ENCODE measurements at places on chromosomes 5 and 9.
A peak's percentile ranks its signal among the peaks of the same experiment; 100 is the strongest.

DNA sequence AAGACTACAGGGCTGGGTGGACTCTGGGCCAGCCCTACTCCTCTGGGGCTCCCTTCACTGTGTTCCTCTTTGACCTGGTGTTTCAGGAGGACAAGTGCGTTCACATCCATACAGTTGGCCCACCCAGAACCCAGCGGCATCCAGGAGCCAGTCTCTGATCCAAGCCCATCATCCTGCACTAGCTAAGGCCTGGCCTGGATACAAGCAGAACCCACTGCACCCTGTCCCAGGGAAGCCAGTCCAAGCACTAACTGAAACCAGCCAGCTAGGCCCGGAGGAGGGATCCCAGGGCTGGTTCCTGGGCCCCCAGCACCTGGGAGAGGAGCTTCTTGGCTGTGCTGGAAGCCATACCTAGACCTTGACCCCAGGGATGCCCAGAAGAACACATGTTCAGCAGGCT, 4.1 kb upstream of the GBGT1 start:
- no peak for DNase-seq

GRCh38 chr9:132078699-132079356, 839 bp downstream of the MED27 start:
- no peak for DNase-seq

GRCh38 chr5:138339091-138339456, 1.0 kb downstream of the FAM53C start:
- no peak for DNase-seq

DNA sequence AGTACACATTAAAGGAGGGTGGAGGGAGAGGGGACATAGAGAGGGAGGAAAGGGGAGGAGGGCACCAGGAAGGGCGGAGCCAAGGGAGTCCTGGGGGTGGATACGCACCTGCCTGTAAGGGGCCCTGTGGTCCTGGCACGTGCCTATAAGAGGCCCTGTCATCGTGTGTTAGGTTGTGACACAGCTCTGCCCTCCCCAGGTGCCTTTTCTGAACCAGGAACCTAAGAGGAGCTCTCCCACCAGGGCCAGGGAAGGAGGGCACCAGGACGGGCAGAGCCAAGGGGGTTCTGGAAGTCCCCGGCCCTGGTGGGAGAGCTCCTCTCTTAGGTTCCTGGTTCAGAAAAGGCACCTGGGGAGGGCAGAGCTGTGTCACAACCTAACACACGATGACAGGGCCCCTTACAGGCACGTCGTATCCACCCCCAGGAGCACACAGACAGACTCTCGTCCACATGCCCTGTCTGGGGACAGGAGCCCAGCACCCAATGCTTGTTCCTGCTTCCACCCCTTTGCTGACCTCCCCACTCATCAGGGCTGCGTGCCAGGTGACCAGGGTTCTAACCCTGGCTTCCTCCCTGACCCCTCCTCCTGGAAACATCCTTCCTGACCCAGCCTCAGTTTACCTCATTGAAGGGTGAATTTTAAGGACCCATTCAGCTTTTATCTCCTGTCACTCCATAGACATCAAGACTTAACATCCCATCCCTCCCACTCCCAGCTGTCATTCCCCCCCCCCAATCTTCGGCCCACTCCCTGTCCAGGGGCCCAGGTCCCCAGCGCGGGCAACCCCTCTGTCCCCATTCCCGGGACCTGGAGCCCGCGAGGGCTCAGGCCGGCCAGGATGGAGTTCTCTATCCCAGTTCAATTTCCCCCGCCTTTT, 12.9 kb upstream of the OLFM1 start:
- no peak for DNase-seq

DNA sequence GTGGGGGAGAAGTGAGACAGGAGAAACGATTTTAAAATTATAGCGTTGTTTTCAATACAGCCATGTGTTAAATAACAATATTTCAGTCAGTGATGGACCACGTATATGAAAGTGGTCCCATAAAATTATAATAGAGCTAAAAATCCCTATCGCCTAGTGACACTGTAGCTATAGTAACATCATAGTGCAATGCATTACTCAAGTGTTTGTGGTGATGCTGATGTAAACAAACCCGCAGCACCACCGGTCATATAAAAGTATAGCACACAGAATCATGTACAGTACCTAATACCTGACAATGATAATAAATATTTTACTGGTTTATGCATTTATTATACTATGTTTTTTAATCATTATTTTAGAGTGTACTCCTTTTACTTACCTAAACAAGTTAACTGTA, 407.4 kb upstream of the SEMA6A start:
- DNase-seq, result no peak

DNA sequence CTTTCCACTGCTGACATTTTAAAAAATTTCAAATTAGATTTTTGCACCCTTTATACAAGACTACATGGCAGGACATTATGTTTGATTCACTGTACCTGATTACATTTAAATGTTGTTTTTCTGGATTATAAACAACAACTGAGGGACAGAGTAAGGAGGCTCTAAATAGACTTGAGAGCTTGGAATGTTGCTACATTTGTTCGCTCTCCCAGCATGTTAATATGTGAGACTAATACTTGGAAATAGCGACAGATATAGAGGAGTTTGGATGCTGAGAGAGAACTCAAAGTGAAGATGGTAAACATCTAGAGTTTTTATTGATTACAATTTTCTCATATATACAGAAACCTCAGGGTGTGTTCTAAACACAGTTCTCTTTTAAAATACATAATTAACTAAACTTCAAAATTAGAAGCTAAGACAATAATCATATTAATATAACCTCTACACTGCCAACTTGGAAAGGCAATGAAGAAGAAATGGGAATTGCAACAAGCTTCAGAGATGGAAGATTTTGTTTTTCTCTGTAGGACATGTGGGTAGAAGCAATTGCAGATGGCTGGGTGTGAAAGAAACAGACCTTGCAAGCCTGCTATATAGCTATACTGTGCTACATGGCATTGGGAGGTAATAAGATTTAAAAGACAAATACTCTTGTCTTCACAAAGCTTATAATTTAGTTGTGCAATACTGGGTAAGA, 1.4 kb upstream of the NDFIP1 start:
- no peak for DNase-seq

DNA sequence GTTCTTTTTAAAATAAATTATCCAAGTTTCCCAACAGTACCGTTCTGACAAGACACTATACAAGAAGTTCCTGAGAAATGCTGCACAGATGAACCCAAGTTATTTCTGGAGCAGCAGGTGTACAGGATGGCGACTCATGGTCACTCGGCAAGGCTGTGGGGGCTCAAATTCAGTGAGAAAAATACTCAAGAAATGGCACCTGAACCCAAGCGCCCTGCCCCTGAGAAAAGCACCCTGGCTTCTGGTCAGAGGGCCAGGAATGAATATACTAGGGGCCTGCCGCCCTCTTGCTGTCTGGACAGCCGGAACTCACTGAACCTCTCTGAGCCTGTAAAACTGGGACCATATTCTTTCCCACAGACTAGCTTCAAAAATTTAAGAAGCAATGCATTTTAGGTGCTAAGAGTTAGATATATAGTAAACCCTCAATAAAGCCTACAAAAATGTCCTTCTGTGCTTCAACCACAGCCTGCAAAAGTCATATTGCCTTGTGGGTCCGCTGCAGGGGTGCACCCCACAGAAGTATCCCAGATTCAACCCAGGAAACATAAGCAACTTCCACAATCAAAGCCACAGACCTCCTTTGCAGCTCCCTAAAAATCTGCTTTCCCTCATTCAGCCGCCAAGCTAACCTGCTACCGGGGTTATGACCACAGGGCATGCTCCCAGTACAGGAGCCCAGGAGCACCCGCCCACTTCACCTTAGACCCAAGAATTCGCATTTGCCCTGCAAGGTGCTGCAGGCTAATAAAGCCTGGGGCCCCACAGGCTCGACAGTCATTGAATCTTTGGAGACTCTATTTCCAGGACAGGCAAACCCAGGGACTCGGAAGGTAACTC, 1.4 kb downstream of the RAPGEF1 start:
- DNase-seq, result peak; percentile 23

DNA sequence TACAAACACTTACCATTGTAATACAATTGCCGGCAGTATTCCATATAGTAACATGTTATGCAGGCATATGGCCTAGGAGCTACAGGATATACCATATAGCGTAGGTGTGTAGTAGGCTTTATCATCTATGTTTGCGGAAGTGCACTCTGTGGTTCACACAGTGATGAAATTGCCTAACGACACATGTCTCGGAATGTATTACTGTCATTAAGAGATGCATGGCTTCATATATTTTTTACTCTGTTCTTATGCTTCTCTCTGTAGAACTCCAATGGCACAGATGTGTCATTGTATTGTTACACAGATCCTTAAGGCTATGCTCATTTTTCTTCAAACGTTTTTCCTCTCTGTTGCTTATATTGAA, 19.2 kb upstream of the ANKRD18A start:
- DNase-seq, result no peak

GRCh38 chr9:86099701-86100364, 475 bp upstream of the GOLM1 start:
- no peak for DNase-seq

DNA sequence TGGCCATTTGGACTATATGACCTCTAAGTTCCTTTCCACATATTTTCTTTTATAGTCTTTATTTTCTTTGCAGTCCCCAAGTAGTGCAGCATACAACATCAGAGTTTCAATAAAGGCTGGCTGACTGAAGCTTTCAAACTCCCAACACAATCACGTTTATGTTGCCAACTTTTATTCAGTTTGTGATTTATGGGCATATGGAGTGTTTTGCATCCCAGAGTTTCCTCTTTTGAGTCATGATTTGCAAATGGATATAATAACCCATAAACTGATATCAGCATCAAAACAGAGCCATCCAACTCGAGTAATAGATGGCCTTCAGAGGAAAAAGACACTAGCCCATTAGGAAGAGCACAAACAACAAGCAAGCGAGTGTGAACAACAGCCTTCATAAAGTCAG, 414.0 kb downstream of the ELAVL2 start:
- no peak for DNase-seq

DNA sequence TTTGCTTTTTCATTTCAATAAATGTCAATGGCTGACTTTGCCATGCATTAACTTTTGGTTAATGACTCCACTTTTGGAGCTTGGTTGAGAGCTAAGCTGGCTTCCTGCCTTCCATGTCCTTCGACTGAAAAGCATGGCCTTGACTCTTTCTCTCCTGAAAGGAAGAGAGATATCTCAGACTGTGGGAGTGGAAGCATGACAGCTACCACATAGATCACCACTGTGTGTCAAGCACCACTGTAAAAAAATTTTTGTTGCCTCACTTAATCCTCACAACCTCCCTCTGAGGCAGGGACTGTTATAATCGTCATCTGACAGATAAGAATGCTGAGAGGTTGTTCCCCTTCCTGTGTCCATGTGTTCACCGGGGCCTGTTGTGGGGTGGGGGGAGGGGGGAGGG, 184.8 kb downstream of the RORB start:
- no peak for DNase-seq

- no peak for DNase-seq
These were observed 67.5 kb downstream of the TLE1 start for GRCh38 chr9:81621785-81622259.

GRCh38 chr9:21754741-21755140, 47.7 kb upstream of the MTAP start:
- DNase-seq, result no peak

DNA sequence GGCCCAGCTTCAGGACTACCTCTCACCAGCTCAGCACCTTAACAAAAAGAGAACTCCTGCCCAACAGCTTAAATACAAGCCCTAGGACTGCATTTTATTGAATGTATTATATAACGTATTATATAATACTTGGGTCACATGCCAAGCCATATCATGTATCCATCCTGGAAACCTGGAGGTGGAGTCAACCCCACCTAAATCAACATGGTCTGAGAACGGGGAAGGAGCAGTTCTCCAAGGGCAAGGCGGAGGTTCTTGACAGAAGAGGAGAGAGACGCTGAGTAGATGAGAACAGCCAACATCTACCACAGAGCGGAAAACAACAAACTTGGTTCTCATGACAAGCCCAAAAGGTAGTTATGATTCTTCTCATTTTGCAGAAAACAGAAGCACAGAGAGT, 163.4 kb downstream of the FGF18 start:
- DNase-seq, result no peak

- DNase-seq, result no peak
These were observed 84.8 kb downstream of the MVB12B start for GRCh38 chr9:126411225-126411947.

DNA sequence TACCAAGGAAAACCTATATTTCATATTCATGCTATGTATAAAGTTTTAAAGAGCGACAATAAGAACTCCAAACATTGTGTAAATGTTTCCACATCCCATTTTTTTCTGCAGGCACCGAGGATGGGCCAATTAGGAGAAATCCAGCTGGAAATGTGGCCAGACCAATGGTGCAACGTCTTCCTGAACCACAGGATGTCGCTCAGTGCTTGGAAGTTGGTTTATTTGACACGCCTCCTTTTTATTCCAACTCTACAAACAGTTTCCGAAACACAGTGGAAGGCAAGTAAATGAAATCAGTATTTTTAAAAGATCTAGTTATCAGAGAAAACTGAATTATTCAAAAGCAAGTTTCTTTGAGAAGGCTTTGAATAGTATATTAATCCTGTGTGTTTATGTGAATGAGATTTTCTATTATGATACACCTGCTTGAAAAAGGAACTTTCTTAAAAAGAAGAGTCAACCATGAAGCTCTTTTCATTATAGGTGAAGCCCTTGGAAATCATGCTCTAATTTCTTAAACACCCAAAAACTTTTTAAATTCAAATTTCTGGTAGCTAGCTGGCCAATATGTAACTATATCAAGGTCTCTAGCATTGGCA, 9.1 kb downstream of the TYRP1 start:
- peak; percentile 12 for DNase-seq

GRCh38 chr5:172740428-172741205, 30.4 kb downstream of the DUSP1 start:
- DNase-seq, result no peak

- DNase-seq, result no peak
These were observed 330.3 kb downstream of the TRIM36 start for GRCh38 chr5:114839360-114839759.

DNA sequence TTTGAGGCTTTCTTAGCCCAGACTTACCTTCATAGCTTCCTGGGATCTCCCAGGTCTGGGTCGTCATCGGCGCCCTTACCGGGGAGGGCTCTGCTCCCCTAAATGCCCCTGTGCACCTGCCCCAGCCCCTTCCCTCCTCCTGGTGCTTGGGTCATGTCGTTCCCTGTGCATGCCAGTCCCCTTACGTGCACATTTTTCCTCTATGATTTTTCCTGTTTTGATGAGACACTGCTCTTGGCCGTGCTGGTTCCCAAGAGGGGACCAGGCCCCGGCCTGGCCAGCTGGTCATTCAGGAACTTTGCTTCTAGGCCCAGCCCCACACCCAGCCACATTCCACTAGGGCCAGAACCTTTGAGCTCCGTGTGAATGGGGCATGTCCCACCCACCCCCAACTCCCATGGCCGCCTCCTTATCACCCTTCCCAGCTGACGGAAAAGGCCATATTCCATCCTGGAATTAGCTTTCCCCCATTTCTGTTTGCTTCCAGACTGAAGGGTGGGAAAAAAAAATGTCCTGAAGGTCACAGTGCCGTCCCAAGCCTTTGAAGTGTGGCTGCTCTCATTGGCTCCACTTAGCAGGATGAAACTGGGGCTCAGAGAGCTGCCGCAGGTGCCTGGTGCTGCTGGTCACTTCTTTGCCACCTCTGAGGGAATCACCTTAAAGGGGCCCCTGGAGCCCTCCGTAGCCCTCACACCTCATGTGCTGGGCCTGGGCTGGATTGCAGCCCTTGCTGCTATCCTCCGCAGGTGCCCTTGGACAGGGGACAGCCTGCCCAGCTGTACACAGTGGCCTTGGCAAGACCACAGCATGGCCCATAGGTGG, 25.1 kb downstream of the ERGIC1 start:
- DNase-seq, result no peak
